Colonic mucosa (tissue), 4 donors: ENCODE measurements at places on chromosomes 2 and 18. TPM values are rescaled to one million over a fixed set of nuclear protein-coding genes. Genes with fewer than 3 reads are reported as not detected.
A peak's percentile ranks its signal among the peaks of the same experiment; 100 is the strongest.

GRCh38 chr2:158459161-158460003 is 2.6 kb downstream of the PKP4 start:
- no peak for DNase-seq

DNA sequence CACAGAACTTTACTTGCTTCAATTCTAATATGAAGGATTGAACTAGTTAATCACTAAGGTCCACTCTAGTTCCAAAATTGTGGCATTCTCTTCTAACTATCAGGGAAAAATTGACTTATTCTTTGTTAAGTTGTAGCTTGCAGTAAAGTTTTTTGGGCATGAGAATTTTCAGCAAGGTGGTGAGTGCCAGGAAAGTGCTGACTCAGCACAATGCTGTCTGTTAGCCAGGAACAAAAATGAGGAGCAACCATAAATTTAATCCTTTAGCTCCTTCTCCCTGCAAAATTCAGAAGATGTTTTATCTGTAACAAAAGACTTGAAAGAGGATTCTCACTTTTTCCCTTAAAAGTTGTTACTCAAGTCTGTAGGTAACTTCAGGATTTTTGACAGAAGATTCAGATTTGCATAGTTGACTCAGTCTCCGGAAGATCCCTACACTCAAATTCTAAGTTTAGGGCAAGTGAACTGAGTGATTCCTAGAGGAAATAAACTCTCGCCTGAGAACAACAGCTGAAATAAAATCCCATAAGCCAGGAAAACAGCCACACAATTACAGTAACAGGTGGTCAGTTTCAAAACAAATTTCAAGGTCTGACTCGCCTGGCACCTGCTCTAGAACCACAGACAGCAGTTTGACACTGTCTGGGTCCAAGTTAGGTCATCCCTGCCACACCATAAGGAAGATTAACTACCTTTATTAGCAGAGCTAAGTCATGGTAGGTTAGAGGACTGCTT is 20.2 kb upstream of the DARS1 start:
- no peak for DNase-seq

ALKAL2 gene
- total RNA-seq = 0.72 TPM

CYS1 gene
- 2.5 TPM for total RNA-seq

GRCh38 chr2:203685081-203685621 is 21.3 kb upstream of the CD28 start:
- no peak for DNase-seq

IMPACT gene
- total RNA-seq = 19.8 TPM

- peak; percentile 67 for DNase-seq
These were observed 378 bp upstream of the IAH1 start for GRCh38 chr2:9473985-9474360.

IL18RAP gene
- total RNA-seq = 0.69 TPM

DNA sequence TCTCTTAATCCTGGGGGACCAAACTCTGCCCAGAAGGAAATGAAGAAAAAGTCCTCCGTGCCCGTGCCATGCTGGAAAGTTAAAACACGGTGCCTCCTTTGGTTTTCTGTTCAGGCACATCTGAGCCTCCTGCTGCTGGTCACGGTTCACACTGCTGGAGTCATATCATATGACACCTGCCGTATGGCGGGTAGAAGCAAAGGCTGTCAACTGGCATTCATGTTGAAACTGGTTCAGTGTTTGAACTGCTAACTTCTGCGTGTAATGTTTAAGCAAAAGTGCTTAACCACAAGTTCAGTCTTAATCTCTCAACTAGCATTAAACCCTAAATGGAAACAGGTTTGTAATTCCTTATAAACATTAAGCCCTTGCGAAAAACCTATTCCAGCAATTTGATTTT is 3.1 kb downstream of the STK39 start:
- DNase-seq = peak; percentile 68

DNA sequence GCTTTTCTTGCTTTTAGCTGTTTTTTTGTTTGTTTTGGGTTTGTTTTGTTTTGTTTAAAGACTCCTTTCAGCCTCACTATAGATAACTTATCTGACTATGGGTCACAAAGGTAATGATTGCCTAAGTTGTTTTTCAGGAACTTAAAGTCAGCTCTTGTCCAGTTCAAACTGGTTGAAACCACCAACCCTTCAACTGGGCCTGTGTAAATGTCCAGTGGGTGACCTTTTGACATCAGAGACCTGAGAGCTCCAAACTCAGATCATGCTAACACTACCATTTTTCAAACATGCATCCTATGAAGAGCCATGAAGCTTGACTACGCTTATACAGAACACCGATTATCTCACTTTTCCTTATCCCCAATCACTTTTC is 144.6 kb upstream of the RMP24 start:
- no peak for DNase-seq

DNA sequence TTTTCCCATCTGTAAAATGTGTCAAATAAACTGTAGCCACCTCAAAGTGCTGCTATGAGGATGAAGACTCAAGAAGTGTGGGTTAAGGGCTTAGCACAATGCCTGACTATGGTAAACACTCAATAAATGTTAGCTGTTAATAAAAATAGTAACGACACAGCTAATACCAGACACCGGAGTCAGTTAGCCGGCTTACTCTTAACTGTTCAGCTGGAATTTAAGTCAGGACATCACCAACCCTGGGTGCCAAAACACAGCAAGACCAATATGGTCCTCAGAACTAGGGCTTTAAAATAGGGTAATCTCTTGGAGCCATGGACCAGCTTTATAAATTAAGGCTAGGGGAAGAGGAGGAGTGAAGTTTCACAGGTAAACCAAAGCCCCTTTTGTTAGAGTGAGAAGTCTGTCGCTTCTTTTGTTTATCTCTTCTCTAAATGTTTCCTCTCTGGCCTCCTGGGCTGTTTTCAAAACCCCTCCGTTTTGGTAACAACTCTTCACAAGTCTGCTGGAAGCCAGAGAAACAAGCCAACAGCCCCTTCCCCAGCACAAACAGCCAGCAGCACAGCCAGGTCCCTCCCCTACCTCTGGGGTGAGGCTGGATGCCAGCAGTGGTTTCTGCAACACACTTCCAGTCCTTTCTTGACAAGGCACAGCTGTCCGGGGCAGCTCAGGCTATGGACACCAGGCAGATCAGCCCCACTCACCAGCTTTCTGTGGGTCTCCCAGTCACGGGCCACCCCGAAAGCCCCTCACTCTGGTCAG is 13.8 kb upstream of the FZD7 start:
- DNase-seq = no peak

DNA sequence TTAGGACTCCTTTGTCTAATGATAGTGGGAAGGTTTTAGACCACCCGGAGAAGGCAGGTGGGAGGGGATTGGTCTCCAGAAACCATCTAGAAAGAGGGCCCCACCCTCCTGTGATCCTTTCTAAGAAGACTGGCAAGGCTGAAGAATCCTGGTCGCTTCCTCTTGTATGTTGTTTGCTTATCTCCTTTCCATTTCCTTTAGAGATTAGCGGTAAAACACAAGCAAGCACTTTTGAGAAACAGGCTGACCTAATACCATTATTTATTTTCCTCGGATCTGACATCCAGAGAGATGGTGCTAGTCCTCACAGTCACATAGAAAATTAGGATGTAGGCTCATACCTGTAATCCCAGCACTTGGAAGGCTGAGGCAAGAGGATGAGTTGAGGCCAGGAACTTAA is 45.2 kb upstream of the SPRED2 start:
- DNase-seq = no peak

DNA sequence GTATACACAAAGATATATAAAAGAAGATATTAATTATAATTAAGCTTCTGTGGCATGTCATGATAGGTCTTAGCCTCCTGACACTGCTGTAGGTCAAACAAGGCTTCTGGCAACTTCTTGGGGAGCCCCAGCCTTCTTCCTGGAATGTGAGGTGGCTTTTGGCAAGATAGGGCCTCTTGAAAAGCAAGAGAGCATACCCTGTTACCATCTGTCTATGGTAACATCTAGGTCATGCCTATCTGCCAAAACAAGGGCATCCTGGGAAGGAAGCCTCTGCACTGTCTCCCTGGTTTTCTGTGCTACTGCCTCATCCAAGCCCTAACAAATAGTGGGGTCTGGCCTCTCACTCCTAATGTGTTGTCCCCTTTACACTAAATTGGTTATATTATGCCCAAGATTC is 70.9 kb downstream of the CCDC148 start:
- no peak for DNase-seq

DNA sequence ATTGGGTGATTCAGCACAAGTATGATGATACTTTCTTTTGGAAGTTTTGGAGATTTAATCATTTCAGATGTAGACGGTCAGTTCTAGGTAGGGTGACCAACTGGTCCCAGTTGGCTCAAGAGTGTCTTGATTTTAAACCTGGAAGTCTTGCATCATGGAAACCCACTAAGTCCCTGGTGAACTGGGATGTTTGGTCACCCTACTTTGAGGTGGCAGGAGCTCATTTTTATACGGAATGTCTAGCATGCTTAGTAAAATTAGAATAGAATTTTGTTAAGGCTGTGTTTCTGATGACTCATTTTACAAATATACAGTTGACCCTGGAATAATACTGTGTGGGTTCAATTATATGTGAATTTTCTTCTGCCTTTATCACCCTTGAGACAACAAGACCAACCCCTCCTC is 61.5 kb upstream of the DOCK10 start:
- no peak for DNase-seq

DNA sequence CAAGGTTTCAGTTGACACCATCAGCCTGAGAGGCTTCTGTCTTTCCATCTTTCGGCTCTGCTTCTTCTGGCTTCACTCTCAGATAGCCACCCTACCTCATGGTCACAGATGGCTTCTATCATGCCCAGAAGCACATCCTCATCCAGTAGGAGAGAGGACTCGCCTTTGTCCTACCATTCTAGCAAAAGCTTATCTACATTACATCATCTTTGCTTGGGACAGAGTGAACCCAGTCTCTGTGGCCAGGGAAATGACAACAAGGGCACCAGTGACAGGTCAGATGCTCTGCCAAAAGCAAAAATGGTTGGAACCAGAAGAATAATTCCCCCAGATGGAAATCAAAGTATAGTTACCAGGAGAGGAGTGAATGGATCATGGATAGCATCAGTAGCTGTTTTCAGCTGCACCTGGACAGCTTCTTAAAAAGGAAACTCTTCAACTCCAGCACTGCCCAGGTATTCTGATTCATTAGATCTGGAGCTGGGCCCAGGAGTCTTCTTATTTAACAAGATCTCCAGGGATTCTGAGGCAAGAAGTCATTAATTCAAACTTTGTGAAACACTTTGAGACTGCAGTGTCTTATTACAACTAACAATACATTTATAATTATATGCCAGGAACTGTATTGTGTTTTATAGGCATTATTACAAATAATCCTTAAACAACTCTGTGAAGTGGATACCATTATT is 257.7 kb upstream of the UBE2E3 start:
- DNase-seq = no peak

DNA sequence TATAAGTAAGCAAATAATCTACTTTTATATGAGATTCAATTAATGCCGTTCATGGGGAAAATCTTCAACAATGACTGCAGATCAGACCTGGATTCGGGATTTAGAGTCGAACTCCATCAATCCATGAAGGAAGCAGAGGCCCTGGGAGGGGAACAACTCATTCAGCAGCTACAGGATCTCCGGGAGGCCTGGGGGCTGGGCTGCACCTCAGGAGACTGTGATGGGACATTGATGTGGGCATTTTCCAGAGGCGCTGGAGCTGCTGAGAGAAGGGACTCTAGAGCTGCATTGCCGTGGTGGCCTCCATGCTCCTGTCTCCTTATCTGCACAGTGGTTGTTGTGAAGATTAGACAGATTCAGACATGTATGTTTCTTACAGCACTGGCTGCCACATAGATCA is 76.9 kb downstream of the MYT1L start:
- no peak for DNase-seq

GRCh38 chr2:159939946-159940345 is 122.5 kb downstream of the PLA2R1 start:
- DNase-seq = no peak

SIX3 gene
- total RNA-seq = not detected

TLX2 gene
- 0.40 TPM for total RNA-seq

RAB31 gene
- 4.7 TPM for total RNA-seq
